NCI-H1694 (cell line): ENCODE measurements at places on chromosomes 6 and 20.

DNA sequence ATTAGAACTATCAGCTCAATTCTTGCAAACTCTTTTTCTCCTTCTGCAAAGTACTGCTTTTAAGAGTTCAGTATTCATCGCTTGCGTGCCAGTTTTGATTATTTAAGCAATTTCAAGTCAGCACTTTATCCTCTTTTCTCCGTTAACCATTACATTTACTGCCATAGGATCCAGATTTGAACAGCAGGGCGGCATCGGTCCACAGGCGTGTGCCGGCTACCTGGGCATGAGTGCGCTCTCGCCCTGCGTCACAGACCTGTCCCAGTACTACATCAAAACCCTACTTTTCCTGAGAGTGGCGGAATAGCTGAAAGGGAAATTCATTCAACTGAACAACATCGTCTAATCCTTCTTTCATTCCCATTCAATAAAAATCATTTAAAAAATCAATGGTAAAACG is 53.4 kb downstream of the MYLK4 start:
- DNase-seq, result no peak

GRCh38 chr6:53624502-53624901 is 41.1 kb downstream of the KLHL31 start:
- no peak for DNase-seq

GRCh38 chr6:56772737-56773184 is 130.1 kb upstream of the DST start:
- DNase-seq, result no peak

DNA sequence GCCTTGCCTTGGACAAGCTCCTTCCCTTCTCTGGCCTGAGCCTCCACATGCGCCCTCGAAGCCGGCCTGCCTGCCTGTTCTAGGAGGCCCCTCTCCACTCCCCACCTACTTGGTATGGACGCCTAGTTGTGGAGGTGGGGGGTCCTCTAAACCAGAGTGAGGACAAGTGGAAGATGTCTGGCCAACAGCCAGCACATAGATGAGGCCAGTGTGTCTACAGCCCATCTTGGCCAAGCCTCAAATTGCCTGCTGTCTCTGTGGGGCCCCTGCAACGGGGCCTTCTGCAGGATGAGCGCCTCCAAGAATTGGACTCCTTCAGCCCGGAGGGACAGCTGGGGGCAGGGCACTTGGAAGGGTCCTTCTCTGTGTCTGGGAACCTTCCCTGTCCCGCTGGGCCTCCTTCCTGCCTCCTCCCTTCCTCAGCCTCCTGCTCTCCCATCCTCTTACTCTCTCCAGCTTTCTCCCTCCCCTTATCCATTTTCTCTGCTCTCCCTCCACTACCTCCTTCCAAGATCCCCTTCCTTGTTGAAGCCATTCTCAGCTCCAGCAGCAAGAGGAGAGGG is 1.6 kb downstream of the MDFI start:
- no peak for DNase-seq

DNA sequence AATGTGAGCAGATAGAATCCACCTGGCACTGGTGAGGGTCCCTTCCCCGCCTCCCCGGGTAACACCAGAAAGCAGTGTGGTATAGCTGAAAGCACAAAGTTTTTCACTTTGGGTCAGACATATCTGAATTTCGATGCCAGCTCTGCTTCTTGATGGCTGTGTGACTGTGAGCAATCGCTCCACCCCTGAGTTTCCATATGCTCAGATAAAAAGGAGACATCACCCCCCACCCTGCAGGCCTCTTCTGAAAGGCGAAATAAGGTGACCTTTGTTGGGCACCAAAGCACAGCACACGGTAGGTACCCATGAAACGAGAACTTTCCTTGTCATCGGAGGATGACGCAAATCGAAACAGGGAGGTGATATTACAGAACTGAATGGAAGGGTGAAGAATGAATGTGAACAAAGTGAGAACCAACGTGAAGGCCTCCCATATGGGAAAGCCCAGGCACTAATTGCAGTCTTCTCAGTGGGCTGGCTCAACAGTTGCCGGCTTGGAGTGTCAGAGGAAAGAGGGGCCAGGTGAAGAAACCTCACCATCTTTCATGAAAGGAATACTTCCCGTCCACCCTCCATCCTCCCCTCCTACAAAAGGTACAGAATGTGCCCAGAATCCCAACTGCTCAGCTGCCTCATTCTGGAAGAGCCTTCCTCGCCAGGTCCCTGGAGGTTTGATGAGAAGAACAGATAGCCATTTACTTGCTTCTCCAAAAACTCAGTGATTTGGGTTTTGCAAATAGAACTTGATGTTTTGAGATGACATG is 61.8 kb downstream of the NFATC2 start:
- DNase-seq, result no peak

DNA sequence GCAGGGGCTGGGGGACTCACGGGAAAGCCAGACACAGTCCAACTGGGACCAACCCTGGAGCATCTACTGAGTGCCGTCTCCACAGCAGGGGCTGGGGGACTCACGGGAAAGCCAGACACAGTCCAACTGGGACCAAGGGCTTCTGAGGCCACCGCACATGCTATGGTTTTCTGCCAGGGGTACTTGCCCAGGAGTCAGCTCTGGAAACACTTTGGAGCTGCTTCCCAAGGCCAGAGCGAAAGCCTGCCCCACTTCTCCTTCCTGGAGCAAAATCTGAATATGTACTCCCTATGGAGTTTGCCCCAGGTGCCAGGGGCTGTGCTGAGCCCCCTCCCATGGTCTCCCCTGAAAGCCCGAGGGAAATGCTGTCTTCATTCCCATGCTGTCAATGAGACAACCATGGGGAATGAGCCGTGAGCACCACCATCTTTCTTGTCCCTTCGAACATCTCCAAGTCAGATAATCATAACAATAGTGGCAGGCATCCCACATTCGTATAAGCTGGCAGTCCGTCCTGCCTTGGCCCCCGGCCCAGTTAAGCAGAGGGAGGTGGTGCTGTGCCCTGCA is 18.5 kb downstream of the PCK1 start:
- DNase-seq, result no peak

GRCh38 chr20:23126281-23127061 is 40.3 kb upstream of the CD93 start:
- DNase-seq, result no peak

DNA sequence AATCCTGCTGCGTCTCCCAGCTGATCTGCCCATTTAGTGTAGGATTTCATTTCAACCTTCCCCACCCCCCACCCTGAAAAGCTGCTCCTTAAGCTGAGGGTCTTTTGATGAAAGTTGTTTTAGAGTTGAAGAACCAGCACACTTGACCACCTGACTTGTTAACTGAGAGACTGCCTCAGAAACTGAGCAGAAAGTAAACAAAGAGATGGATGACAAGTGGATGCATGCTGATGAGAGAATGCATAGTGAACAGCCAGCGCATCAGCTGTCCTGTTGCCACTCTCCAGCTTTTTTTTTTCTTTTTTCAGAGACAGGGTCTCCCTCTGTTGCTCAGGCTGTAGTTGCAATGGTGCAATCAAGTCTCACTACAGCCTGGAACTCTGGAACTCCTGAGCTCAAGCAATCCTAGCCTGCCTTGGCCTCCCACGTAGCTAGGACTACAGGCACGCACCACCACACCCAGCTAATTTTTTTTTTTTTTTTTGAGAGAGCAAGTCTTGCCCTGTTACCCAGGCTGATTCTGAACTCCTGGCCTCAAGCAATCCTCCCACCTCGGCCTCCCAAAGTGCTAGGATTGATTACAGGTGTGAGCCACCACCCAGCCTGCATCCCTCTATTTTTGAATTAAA is 9.5 kb downstream of the RPL10A start:
- no peak for DNase-seq

DNA sequence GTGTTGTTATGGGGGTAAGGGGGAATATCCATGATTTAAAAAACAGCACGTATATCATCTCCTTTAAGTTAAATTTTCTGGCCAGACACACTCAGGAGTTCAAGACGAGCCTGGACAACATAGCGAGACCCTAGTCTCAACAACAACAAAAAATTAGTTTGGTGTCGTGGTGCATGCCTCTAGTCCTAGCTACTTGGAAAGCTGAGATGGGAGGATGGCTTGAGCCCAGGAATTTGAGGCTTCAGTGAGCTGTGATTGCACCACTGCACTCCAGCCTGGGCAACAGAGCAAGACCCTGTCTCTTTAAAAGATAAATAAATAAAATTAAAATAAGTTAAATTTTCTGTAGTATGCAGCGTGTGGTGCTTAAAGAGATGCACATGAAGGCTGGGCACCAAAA is 31.5 kb upstream of the SRSF6 start:
- no peak for DNase-seq

DNA sequence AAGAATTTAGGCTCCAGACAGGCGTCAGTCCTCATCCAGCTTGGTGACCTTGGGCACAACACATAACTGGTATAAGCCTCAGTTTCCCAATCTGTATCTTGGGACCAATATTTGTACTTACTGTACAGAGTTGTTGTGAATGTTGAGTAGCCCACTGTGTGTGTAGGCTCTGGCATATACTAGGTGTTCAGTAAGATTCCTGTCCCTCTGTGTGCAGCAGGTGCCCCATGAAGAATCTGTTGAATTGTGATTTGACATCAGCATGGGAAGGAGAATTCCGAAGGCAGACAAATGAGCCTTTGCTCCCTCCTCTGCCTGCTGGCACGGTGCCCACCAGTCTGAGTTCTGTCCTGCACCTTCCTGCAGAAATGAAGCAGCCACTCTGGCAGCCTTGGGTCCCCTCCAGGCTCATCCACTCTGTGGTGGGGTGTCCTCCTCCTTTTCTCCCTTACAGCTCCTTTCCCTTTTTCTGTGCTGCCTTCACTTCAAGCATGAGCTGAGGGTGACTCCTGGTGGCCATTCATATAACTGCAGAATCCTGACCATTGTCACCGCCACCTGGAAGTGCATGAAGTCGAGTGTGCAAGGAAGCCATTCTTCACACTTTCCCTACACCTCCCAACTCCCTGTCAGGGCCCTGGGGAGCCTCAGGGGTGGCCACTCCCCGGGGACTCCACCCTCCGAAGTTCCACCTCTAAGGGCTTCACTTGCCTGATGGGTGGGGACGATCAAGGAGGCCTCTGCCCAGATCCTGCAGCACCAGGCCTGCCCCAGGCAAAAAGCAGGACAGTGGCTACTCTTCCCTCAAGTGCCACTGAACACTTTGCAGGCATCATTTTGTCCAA is 48.2 kb downstream of the MRPL14 start:
- no peak for DNase-seq
